CD4-positive, alpha-beta T cell treated with Interleukin-12 subunit alpha and Interleukin-12 subunit beta, for 1 hour (primary cell): ENCODE measurements at places on chromosomes 5 and 9.

GRCh38 chr5:34016222-34016621 is 8.4 kb upstream of the AMACR start:
- no peak for DNase-seq

- no peak for DNase-seq
These were observed 219.4 kb downstream of the ATPSCKMT start for GRCh38 chr5:10030219-10030831.

DNA sequence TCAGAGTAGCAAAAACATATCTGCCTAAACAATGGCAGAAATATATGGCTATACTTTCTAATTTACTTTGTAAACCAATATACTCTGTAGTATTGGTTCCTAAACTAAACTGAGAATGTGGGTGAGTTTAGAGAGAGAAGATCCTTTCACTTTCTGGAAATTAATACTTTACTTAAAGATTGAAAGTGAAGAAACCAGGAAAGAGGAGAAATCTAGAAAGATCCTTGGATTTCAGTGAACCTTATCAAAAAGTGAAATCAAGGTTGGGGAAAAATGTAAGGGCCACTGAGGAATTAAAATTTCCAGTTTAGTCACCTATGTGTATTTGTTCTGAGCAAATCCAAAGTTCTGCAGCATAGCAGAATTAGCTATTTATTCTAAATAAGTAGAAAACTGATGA is 5.9 kb downstream of the SLC38A9 start:
- DNase-seq: no peak

DNA sequence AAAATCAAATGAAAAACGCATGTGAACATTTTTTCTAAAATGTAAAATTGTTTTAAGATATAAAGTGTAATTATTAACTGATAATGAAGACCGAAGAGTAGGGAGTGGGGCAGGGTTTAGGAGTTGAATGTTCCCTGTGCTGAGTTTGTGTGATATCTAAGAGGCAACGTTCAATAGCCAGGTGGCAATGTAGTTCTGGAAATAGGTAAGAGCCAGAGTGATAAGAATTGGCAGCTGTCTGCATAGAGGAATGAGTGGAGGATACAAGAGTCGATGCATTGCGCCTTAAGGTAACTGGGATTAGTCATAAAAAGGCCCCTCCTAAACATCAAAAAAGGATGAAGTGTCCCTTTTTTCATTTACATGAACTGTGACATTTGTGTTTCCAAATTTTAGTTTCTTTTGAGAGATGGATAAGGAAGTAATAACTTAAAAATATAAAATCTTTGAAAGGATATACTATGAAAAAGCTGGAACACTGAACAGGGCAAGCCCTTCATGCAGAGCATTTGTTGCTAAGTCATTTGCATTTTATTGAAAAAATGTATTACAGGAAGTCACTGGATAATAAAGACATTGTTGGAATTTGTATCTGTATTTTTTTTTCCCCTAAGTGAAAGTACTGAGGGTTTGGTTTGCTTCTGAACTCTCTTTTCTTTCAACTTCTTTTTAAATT is 659.3 kb downstream of the ACTL7B start:
- no peak for DNase-seq

GRCh38 chr9:83986195-83986594 is 5.6 kb downstream of the RMI1 start:
- DNase-seq: no peak

DNA sequence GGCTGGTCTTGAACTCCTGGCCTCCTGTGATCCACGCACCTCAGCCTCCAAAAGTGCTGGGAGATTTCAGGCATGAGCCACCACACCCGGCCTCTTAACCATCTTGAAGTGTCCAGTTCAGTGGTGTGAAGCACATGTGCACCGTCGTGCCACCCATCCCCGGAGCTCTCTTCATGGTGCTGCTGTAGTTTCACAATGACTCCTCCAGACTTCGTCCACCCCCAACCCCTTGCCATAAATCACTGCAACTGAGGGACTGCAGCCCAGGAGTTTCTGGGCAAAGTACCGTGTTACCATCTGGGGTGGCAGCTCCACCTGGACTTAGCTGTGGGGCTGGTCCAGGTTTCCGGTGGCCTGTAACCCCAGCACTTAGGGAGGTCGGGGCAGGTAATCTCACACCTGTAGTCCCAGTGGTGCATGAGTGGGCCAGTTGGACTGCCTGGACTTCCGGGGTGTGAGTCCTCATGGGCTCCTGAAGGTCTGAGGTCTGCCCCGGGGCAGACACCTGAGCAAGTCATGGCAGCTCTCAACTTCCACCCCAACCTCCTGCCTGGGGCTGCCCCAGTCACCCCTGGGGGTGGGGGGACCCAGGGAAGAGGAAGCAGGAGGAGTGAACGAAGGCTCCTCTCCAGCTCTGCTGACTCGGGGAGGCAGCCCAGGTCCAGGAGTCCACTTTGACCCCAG is 6.6 kb upstream of the N4BP3 start:
- DNase-seq: no peak

GRCh38 chr5:169808118-169808581 is 171.1 kb downstream of the DOCK2 start:
- no peak for DNase-seq

DNA sequence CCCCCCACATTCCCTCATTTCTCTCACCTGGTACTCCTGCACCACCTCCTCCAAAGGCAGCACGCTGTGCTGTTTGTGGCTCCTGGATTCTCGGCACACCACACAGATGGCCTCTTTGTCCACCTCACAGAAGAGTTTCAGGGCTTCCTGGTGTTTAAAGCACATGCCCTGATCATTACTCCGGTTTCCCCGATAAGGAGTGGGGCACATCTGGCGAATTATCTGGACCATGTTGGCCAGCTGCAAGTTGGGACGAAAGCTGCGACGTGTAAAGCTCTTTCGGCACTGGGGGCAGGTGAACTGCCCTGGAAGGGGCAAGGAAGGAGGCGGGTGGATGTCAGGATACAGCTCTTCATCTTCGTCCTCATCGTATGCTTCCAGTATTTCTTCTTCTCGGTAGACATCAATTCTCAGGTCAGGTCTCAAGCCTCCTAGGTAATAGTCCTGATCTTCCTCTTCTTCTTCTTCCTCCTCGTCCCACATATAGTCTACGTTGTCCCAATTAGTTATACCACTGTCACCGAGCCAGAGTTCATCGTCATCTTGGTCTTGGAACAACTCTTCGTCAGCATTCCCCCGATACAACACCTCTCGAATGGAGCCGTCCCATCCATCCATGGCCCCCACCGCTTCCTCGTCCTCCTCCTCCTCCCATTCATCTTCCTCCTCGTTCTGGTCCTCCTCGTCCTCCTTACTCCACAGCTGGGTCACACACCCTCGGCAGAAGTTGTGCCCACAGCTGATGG is 796 bp downstream of the TRIM52 start:
- DNase-seq: no peak

DNA sequence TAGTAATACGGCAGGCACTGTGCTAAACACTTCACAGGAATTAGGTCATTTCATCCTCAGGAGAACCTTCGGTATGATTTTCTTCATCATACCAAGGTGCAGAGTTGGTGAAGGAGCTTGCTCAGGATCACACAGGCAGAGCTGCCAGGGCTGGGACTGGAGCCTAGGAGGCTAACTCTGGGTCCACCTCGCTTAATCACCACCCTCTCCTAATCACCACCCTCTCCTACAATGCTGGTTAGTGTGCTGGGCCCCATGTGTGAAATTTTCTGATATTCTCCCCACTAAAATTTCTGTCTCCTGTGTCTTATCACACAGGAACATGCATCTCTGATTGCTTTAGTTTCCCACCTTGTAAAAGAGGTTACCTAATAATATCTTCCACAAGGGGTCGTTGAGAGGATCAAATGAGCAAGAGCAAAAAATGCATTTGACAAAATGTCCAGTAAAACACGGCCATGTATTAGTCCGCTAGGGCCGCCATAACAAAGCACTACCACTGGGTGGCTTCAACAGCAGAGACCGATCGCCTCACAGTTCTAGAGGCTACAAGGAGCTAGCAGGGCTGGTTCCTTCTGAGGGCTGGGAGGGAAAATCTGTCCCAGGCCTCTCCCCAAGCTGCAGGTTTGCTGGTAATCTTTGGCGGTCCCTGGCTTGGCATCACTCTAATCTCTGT is 128.2 kb upstream of the NFIB start:
- DNase-seq: no peak

GRCh38 chr9:14671377-14671776 is 21.9 kb downstream of the ZDHHC21 start:
- DNase-seq: no peak

- DNase-seq: no peak
These were observed 409.6 kb upstream of the MPDZ start for GRCh38 chr9:13688990-13689600.
